IPS-NIHi11 (cell line): ENCODE measurements at places on chromosomes 5 and 9.

DNA sequence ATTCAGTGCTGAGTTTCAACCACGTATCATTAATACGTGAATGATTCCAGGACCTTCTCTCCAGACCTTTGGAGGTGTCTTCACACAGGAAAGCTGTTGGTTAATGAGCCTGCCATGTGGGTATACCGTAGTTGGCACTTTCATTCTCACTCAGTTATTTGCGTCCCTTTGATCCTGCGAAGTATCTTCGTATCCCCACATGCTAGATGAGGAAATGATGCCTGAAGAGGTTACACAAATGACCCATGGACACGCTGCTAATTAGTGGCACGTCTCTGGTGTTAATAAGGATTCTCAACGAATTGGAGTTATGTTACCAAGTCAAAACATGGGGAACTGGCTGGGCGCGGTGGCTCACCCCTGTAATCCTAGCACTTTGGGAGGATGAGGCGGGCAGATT, 65.7 kb upstream of the GNE start:
- no peak for DNase-seq

DNA sequence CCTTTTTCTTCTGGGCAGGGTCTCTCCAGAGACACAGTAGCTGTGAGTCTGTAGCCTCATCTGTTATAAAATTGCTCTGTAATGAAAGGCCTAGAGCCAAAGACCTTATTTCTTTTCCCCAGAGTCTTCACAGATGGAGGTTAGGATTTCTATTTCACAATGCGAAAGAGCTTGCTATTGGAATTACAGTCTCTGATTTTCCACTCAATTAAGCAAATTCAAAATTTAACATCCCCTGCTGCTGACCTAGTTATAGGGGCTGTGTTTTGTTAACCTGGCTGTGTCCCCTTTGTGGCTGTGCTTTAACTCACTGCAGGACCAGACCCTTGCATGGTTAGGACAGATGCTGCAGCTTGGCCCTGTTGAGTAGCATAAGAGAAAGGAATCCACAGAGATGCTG, 190.3 kb upstream of the NMUR2 start:
- no peak for DNase-seq

DNA sequence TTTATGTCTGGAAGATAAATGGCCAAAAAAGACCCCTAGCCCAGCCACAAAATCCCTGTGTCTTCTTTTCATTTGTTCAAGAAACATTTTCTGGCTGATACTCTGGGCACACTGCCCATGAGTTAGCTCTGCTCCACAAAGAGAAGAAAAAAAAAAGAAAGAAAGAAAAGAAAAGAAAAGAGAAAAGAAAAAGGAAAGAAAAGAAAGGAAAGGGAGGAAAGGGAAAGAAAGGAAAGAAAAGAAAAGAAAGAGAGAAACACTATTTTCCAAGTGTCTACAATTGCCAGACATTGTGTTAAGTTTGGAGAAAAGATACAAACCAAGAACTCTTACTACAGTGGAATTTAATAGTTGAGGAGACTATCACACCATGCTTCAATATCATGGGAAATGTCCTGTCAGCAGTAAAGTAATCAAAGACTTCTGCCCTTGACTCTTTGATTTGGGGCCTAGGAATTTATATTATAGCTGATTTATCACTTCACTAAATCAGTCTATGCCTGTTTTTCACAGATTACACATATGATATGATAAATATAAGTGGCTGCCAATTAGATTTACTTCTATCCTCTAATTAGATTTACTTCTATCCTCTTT, 3.0 kb downstream of the TRMO start:
- DNase-seq = no peak

DNA sequence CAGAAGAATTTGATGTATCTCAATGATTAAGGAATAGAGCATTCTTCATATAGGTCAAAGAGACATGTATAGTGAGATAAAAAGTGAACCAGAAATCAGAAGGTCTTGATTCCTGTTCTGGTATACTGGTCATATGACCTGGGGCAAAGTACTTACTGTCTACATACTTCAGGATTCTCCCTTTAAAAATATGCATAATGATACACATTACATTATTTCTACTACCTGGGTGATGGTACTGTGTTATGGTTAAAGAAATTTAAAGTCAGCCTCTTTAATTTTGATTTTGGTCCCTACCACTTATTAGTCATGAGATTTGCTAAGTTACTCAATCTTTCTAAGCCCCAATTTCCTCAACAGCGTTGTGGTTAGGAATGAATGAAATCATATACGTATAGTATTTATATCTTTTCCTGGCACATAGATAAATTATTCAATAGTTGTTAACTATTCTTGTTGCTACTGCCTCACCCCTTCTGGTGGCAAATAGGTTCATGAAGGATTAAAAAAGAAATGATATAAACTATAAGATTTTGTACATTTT, 984.1 kb downstream of the TLE4 start:
- DNase-seq = no peak

DNA sequence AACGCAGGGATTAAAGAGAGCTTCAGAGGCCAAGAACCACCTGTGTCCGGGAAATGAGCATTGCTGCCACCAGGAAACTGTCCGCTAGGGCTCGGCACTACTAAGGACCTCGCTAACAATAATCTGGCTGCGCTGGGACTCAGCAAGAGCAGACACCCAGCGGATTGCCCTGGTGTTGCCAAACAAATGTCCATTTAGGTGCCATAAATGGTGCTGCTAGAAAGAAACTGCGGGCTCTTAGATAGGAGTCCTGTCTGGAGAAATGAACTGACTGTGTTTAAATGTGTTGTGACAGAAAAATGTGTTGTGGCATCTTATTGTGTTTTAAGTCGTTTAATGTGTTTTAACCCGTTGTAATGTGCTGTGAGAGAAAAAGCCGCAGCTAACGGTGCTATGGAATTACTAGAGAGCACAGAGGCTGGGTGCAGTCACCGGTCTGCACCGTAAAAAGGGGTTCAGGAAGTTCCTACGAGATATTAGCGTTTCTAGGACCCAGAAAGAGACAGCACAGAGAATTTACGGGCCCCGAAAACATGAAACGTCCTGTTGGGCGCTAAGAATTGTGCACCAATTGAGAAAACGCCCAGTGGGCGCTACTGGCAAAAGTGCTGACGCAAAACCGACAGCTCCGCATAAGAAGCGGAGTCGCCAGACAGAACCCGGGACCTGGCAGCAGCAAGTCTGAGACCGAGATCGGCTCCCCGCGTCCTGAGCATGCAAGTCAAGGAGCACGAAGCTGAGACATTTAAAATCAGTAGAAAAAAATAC, 90.6 kb downstream of the ANXA2R start:
- no peak for DNase-seq

DNA sequence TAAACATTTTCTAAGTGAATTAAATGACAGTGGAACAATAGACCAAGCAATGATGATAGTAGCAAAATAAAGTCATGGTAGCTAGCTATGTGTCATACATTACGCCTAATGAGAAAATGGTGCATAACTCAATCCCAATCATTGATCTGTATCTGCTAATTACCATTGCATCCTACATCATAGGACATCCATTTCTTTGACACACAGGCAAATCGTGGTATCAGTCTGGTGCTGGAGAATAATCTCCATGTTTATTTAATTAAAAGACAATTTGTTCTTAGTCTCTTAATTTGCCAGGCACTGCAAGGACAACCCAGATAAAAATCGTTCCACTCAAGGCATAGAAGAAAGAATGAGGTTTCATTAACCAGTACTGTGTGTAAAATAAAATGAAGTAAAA, 89.6 kb upstream of the SMC5 start:
- no peak for DNase-seq

- DNase-seq = no peak
Measured at GRCh38 chr5:150729859-150730258, 29.0 kb downstream of the DCTN4 start.

DNA sequence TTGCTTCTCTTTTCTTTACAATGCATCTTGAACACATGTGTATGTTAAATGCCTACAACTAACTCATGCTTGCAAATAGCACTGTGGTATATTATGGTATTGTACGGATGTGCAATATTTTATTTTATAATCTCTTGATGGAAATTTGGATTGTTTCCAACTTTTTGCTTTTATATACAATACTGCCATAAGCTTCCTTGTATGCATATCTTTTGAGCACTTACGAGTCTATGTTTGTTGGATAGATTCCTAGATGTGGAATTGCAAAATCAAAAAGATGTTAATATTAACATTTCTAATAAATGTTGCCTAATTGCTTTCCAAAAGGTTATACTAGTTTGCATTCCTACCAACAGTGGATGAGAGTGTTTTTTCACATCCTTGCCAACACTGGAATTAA, 3.4 kb upstream of the GALNT12 start:
- DNase-seq = no peak

DNA sequence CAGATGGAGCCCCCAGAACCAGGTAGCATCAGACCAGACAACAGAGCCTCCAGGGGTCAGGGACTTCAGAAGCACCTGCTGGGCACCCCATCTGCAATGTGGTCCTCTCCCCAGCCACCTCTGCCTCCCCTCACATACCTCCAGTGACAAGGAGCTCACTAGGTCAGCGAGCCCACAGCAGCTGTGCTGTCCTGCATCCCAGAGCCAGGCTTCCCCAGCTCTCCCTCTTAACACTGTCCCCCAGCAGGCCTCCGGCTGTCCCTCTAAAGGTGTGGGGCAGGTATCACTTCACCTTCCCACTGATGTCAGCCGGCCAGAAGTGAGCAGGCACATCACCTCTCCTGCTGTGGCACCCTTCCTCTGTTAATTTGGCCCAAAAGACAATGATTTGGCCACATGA, 83.6 kb downstream of the LMX1B start:
- no peak for DNase-seq

DNA sequence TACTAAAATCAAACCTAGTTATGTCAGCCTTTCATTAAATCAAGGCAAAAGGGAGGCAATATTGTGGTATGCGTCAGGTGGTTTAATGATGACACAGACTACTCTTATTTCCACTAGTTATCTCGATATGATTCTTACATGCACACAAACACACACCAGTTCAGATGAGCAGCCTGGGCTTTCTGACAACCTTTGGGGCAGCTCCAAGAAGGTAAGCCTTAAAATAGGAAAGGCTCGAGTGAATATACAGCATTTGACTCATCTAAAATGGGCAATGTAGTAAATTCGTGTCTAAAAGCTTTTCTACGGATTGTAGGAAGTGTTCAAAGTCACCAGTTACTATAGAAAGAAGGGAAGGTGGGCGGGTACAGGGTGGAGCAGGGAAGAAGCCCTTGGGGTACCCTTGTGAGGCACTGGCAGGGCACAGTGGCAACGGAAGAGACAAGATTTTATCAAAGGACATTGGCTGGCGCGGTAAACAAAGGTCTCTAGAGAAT, 1.9 kb downstream of the ANKH start:
- DNase-seq = no peak
